ENCODE measurements at places on chromosomes 1 and 21.

DNA sequence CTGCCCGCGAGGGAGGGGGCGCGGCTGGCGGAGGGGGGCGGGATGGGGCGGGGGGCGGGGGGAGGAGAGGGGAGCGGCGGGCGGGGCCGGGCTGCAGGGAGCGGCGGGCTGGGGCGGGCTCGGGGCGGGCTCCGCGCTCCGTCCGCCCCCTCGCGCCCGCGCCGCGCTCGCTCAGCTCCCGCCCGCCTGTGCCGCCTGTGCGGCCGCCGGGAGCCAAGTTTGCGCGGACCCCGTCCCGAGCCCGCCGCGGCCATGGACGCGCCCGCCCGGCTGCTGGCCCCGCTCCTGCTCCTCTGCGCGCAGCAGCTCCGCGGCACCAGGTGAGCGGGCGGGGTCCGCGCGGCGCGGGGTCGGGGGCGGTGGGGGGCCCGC lies at the start of gene GABRD:
TSS of gene GABRD (plus strand) at position 174 of the 372 bp plus-strand sequence. CDS start at position 253, 79 bp downstream.
- DNase-seq, result peak; percentile 84

GRCh38 chr1:108816049-108816893 lies 40.6 kb downstream of the AKNAD1 start:
- DNase-seq, result peak; percentile 60

- no peak for DNase-seq
These were observed 852.9 kb upstream of the ADGRL4 start for GRCh38 chr1:79859212-79859948.

- DNase-seq, result no peak
These were observed at the start of gene FCGR3B for GRCh38 chr1:161631076-161631475. Gene FCGR3B, minus strand, starts transcription at chr1:161631176. Its CDS starts 82 bp downstream, at chr1:161631094.

DNA sequence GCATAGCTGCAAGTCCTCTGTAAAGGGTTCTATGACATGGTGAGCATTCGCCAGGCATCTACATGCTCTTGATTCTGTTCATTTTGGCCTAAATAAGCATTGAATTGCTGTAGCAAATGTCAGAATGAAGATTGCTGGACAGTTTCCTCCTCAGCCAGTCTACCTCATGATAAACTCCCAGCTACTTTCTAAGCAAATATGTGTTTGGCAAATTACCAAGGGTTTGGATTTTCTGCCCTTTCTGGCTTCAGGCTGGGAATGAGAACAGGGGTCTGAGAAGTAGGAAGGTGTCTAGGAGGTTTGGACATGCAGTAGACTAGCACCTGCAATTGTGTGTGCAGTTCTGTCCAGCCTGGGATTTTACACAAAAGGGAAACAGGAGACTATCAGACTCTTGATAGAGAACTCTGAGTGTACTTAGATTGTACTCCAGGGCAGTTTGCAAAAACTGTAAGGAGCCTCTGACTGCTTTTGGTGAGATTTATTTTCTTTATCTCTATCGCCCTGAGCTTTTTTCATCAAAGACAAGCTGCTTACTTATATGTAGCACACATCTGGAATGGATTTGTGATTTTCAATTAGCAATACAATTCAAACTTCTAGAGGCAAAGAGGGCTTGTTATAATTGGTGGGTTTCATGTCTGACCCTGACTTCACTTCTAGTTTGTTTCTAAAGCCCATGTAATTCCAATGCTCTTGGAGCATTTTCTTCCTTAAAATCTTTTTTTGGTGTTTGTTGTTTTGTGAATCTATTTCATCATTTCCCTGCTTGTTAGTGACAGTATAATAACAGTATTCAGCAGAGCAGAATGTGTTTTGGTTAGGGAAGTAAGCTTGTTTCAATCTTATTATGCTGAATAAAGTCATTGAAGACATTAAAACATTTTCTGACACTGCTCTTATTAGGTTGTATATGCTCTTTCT lies 150.8 kb downstream of the VPS13D start:
- no peak for DNase-seq

GRCh38 chr1:94532077-94532476 lies 9.5 kb downstream of the F3 start:
- DNase-seq, result no peak

DNA sequence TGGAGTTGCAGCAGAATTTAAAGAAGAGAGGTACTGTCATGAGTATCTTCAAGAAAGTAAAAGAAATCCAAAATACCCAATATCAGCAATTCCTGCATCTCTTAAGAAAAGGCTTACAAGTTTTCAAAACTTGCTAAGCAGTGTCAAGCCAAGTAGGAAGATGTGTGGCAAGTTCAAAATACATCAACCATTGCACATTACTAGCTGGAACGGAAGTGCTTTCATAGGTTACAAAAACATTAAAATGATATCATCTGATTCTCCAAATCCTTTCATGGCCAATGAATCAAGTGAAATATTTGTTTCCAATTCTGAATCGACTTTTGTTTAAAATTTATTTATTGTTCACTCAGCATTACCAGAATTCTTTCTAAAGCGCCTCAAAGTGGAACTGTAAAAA lies 5.7 kb upstream of the ABCA4 start:
- no peak for DNase-seq

DNA sequence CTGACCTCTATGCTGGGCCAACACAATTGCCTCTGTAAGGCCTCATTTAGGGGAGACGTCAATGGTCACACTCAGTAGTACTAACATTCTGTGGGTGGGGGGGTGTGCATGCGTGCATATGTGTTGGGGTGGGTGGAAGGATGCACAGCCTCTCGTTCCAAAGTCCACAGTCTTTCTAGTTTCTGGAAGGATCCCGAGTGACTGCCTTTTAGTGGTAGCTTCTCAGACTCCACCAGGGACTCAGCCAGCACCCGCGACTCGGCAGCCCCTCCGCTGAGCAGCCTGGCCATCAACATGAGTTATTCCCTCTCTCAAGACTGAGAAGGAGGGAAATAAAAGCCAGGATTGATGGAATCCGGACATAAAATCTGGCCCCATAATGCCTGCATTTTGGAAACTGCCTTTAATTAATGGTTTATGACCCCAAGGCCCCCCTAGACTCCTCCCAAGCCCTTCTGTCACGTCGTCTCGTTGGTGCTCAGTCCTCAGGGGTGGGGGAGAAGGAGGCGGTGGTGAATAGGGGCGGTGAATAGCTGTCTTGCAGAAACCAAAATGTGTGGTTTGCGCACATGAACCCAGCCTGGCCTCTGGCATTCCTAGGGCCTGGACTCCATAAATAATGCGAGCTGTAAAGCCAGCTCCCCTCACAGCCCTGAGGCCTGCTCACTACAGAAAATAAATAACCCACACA lies 65.1 kb upstream of the TMEM51 start:
- no peak for DNase-seq

- DNase-seq, result peak; percentile 54
These were observed 14.7 kb upstream of the CFAP126 start for GRCh38 chr1:161382214-161383019.

- DNase-seq, result no peak
These were observed 5.2 kb downstream of the TNFSF4 start for GRCh38 chr1:173201969-173202368.

DNA sequence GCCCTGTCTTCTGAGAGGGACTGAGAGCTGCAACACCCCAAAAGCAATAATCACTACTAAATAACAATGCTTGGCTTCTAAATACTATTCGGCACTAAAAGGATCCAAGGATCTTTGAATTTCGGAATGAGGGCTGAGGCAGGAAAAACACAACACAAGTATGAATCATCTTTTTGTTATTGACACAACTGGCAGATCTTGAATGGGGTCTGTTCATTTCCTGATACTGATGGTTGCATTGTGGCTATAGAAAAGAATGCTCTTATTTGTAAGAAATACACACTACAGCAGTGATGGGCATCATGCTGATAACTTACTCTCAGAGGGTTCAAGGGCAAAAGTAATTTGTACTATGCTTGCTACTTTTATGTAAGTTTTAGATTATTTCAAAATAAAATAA lies 149.2 kb upstream of the PLD5 start:
- DNase-seq, result no peak

- no peak for DNase-seq
These were observed 24.4 kb downstream of the CAP1 start for GRCh38 chr1:40064797-40065499.

GRCh38 chr1:160860840-160861505 lies 1.7 kb downstream of the CD244 start:
- DNase-seq, result no peak

DNA sequence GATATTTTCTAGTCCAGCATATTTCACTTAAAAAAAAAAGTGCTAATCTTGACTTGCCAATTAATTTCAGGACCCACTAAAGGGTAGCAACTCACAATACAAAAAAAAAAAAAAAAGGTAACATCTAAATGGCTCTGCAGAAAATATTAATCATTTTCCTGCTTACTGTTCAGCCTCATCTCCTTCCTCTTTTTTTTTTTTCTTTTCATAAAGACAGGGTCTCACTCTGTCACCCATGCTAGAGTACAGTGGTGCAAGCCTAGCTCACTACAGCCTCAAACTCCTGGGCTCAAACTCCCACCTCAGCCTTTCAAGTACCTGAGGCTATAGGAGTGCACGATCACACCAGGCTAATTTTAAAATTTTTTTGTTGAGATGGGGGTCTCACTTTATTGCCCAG lies 30.4 kb downstream of the TTC13 start:
- DNase-seq, result no peak

DNA sequence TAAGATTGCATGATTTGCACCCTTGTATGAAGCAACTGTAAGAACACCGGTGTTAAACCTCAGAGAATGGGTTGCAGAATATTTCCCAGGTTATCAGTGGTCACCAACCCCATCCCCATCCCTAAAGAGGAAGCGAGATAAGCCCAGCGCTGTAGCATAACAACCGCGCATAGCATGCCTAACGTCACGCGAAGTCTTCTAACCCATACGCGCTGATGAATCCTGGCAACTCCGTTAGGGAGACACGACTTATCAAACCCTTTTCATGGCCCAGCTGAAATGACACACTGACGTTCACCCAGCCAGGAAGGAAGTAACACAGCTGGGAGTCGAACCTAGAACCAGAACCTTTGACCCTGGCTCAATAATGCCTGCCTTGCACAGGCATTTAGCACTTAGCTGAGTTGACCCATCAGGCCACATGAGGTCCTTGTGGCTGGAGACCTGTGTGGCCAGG lies 24.2 kb downstream of the TMEM51 start:
- DNase-seq, result no peak

DNA sequence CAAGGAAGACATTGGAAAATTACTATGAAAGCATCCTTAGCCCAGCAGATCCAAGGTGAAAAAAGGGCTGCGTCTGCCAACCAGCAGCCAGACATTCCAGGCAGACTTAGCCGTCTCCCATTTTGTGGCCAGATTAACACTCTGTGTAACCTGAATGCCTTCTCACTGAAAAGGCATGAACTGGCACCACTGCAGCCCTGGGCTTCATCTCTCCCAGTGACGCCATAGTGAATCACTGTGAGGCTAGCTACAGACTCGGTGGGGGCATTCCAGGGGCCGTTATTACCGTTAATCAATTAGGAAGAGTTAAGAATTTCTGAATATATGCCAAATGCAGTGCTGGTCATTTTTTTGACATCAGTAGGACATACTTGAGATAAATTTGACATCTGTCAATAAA lies 627.4 kb downstream of the LMO4 start:
- DNase-seq, result no peak

GRCh38 chr1:185627171-185627570 lies 107.0 kb upstream of the HMCN1 start:
- no peak for DNase-seq

DNA sequence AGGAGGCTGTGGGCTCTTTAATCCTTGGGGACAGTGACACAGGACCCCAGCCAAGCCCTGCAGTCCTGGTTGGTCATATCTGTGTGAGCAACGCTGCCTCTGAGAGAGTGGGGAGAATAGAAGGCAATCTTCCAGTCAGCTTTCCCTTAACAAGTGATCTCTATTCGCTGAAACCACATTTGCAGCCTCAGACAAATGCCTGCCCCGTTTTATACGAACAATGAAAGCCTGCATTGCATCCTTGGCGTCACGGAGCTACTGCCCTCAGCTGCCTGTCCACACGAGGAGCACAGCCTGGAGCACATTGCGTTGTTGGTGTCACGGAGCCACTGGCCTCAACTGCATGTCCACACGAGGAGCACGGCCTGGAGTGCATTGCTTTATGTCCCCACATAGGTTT lies 150.2 kb upstream of the ARHGEF16 start:
- no peak for DNase-seq

DNA sequence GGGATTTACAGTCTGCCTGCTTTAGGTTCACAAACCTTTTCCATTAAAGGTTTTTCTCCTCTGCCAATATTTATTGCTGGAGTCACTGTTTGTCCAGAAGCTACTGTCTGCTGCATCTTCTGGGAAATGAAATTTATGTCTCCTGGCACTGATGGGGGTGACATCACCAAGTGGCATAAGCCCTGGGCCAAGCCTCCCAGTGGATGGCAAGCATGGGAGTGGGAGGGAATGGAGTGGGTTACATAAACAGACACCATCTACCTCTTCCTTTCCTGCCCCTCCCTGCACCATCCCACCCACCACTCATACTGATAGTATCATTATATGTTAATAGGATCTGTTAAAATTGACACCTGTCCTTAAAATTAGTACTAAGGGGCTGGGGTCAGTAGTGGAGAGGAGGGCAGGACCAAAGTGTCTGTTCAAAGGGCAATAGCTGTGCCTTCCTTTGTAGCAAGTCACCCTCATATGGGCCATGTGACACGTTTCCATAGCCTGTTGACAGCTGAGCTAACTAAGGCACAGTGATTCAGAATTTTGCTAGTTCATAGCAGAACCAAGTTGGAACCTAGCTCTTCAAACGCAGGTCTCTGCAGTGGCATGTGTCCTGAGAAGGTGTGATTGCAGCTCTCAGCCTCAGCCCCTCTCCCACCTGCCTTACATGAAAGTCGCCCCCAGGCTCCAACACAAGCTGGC lies 71.0 kb downstream of the MAB21L3 start:
- no peak for DNase-seq

- DNase-seq, result no peak
These were observed 12.8 kb downstream of the S100A7 start for GRCh38 chr1:153447498-153448170.

- DNase-seq, result no peak
These were observed 347.9 kb downstream of the LTN1 start for GRCh38 chr21:28644762-28645161.

GRCh38 chr1:184422490-184423233 lies 35.8 kb downstream of the C1orf21 start:
- DNase-seq, result no peak

GRCh38 chr1:29590583-29591565 lies 354.6 kb downstream of the PTPRU start:
- DNase-seq, result no peak

DNA sequence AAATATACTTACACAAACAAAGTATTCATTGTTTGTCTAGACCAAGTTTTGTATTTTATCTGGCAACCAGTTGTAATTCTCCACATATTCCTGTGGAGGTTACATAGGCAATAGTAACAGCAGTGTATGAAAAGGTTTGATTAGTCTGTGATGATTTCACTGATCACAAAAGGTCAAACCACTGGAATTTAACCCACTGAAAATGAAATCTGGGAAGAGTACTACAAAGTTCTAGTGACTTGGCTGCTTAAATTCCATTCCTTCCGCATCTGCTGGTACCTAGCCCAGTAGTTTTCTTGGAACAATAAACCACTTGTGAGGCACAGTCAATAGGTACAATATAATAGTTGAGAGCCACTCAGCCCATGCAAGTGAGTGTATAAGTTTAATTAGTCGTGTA lies 205.4 kb downstream of the NFIA start:
- DNase-seq, result no peak

- no peak for DNase-seq
These were observed 14.8 kb downstream of the NUCKS1 start for GRCh38 chr1:205735218-205735617.

All from HEK293T (cell line).